Stimulated activated CD4-positive, alpha-beta T cell treated with anti-CD3 and anti-CD28 coated beads, TNF-alpha, amount 100 ng/mL, for 24 hours (primary cell): ENCODE measurements at places on chromosomes 6 and 20.

- DNase-seq: no peak
These were observed 44.6 kb downstream of the TOX2 start for GRCh38 chr20:43959079-43959919.

- no peak for DNase-seq
These were observed 1420.0 kb upstream of the EYS start for GRCh38 chr6:67127041-67127440.

DNA sequence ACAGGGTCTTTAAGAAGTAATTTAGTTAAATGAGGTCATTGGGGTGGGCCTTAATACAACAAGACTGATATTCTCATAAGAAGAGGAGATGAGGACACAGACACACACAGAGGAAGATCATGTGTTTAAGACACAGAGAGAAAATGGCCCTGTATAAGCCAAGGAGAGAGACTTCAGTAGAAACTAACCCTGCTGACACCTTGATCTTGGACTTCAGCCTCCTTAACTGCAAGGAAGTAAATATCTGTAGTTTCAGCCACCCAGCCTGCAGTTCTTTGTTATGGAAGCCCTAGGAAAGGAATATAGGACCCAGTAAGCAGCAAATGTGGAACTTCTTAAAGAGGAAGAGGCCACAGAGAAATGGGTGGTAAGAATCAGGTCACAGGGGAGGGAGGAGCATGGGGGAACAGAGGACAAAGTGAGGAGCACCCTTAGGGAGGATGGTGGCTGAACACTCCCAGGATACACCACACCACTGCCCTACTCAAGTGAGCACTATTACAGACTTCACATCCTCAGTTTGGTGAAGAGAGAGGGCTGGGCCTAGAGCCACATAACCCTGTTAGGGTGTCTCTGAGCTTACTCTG is 762 bp downstream of the SIRPB1 start:
- DNase-seq: no peak

DNA sequence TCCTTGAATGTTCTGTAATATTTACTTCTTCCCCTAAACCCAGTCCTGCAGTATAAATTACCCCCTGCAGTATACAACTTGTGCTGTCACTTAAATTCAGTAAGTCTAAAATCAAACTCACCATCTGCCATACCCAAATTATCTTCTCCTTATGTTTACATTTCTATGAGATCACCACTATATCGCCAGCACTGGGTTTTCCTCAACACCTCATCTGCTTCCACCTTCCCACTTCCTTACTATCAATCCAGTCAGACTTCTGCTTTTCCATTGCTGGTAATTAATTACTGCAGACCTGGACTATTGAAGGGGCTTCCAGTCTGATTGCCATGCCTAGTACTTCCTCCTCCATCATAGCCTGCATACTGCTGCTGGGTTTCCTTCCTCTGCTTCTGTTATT is 15.2 kb downstream of the EFHC1 start:
- DNase-seq: no peak

DNA sequence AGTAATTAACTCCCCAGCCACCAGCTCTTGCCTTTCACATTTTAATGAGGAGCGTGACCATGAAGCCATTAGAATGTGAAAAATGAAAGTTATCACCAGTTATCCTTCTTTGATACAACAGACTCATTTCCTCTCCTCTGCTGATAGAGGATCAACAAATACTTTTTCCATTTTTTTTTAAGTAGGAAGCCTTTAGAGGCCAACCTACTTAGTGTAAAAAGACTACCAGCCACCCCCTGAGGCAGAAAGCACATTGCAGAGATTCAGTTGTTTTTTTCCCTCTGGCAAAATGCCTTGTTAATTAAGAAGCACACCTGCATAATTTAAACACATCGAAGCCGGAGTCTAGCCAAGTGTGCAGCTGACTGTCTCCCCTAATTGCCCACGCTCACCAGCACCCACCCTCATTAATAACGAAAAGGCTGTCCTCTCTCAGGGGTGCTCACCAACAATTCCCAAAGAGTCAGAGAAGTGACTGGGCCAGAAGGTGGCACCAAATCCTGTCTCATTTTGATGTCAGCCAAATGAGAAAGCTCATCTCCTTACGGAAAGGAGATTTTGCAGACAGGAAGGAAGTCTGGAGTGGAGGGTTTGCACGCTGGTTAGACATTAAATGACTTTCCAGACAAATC is 60.9 kb upstream of the MC3R start:
- DNase-seq: no peak

DNA sequence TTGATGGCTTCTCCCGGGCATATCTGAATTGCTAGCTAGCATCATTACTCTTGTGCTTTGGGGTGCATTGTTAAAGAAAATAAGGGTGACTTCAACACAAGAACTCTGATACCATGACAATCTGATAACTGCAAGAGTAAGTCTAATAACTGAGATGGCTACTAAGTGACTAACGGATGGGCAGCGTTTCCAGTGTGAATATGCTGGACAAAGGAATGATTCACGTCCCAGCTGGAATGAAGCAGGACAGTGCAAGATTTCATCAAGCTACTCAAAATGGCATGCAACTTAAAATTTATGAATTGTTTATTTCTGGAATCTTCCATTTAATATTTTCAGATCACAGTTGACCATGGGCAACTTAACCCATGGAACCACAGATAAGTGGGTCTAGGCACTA is 31.7 kb downstream of the MOXD1 start:
- no peak for DNase-seq

DNA sequence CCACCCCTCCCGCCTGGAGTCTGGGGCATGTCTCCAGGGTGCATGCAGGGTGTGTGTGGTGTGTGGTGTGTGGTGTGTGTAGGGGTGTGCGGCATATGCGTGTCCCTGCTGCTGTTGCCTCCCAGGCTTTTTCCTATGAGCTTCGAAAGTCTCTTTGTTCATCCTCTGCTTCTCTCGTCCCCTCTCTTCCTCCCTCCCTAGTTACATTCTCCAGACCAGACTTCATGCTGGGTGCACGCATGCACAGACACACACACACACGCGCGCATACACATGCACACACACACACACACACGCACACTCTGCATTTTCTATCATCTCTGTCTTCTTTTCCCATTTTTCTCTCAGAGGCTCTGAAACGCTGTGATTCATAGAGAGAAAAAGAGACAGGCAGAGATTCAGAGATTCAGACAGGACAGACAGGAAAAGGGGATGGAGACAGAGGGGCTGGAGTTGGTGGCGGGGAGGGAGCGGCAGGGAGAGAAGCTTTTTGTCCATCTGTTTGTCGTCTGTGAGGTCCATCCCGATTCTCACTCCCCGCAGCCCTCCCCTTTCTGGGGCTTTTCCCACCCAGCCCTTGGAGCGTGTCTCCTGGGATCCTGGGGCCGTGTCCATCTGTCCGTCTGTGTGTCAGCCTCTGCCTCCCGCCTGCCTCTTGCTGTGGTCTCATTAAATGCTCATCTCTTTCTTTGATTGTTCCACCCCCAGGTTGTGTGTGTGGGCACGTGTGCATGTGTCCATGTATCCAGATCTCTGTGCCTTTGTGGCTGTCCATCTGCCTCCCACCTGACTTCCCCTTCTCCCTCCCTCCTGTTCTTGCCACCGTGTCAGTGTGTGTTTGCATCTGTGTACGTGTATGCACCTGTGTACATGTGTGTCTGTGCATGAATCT is 62.6 kb downstream of the SRC start:
- DNase-seq: no peak

DNA sequence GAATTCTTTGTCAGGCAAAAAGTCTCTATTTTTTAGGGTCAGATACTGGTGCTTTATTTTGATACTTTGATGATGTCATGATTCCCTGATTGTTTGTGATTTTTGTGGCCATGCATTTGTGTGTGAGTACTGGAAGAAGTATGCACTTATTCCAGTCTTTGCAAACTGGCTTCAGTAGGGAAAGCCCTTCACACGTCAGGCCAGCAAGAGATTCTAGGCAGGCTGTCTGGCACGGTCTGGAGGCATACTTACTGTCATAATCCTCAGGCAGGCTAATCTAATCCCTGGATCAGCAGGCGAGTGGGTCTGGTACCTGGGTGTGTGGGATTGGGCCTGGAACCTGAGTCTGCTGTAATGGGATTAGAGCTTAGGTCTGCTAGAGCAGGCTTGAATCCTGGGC is 391.8 kb upstream of the MMS22L start:
- no peak for DNase-seq

DNA sequence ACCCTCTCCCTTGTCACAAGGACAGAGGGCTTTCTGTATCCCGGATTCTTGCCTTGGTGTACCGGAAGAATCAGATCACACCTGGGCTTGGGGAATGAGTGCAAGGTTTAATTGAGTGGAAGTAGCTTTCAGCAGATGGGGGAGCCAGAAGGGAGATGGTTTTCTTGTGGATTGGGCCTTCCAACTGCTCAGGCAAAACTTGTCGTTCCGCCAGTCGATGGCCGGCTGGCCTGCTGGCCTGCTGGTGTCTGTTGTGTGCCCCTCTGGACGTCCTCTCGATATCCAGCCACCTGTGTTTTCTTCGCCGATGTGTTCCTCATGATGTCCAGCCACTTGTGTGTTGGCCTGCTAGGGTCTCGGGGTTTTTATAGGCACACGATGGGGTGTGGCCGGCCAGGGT is 168.1 kb downstream of the CDKAL1 start:
- DNase-seq: no peak

DNA sequence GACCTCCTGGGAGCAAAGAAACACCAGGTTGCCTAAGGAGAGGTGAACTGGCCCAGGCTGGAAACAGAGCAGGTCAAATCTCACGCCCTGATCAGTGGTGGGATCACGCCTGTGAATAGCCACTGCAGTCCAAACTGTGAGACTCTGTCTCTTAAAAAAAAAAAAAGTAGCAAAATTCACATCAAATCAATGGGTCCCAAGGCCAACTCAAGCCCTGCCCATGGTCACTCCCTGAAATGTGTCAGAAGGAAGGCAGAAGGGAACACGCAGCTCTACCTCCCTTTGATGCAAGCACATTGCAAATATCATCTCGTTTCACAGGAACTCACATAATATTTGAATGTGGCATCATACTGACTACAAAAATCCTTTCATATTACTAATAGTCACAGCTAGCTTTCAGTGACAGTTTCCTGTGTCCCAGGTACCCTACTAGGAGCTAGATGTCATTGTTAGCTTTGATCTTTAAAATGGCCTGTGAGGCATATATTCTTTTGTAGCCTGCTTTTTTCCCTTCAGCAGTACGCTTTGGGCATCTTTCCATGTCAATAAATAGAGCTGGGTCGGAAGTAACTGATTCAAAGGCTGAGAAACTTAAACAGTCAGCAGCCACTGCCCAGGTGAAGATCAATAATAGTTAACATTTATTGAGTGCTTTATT is 14.4 kb upstream of the TTPAL start:
- DNase-seq: no peak

GRCh38 chr6:137933696-137934095 is 66.6 kb downstream of the TNFAIP3 start:
- DNase-seq: no peak

- no peak for DNase-seq
These were observed 49.7 kb downstream of the GOPC start for GRCh38 chr6:117552618-117553017.

DNA sequence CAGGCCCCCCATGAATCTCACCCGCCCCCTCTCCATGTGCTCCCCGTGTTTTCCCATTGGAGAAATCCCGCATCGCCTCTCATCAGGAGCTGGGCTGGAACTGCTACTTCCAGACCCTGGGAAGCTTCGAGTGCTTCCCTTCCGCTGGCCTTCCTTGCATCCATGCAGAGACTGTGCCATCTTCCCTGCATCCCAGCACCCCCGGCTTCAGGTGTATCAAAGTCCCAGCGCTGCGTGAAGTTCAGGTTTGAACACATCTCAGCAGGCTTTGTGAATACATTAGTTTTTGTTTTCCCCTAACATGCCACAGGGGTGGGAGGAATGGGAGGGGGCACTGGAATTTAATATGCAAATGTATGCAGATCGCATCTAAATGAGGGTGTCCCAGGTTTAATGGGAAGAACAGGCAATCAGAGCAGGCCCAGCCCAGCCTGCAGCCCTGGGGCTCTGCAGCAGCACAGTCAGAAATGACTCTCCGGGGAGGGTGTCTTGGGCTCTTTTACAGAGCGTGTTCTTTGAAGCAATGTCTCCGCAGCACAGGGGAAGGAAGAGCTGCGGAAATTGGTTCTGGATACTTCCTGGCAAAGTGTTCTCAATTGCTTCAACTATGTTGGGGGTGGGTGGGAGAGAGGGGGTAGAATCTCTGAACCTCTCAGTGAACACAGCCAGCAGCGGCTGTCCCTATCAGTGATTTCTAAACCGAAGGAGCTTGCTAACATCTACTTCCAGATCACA is 8.3 kb upstream of the MMP9 start:
- DNase-seq: no peak

GRCh38 chr6:139776041-139776440 is 401.6 kb upstream of the CITED2 start:
- DNase-seq: no peak

GRCh38 chr6:63213325-63213724 is 2.1 kb downstream of the FKBP1C start:
- DNase-seq: no peak

DNA sequence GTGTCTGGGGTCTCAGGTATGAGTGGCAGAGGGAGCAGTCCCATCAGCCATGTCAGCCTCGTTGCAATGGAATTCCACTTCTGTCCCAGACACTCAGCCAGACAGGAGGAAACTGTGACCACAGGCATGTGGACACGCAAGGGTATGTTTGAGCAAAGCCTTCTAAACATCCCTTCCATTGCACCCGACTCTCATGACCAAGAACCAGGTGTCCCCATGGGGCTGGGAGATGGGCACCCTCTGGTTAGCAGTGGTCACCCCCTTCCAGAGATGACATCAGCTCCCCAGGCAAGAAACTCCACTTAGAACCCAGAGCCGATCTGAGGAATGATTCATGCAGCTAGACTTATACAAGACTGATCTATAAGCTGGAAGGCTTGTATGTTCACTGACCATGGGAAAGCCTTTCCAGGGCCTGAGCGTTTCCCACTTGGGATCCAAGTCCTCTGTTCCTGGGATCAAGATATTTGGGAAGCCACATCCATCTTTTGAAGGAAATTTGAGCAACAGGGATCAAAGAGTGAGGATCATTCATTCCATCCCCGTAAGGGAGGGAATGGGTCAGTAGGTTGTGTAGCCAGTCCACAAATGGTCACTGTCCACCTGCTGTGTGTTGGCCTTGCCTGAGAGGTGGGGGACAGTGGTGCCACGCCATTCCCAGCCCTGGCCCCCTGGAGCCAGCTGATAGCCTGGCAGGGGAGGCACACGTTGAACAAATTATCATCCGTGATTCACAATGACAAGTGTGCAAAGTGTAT is 3.9 kb upstream of the MRGBP start:
- DNase-seq: no peak

GRCh38 chr6:13304101-13304500 is 24.2 kb downstream of the TBC1D7 start:
- DNase-seq: no peak

- no peak for DNase-seq
These were observed 145.7 kb downstream of the BMP5 start for GRCh38 chr6:55729665-55730064.

GRCh38 chr6:139433631-139434419 is 59.4 kb upstream of the CITED2 start:
- no peak for DNase-seq

DNA sequence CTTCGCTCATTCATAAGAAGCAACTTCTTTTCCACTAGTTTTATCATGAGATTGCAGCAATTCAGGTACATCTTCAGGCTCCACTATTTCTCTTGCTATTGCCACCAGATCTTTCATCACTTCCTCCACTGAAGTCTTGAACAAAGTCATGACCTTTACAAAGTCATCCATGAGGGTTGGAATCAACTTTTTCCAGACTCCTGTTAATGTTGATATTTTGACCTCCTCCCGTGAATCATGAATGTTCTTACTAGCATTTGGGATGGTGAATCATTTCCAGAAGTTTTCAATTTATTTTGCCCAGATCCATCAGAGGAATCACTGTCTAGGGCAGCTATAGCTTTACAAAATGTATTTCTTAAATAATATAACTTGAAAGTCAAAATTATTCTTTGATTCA is 1.5 kb downstream of the CENPQ start:
- DNase-seq: no peak
